ENCODE measurements at places on chromosomes 11 and 22.

DNA sequence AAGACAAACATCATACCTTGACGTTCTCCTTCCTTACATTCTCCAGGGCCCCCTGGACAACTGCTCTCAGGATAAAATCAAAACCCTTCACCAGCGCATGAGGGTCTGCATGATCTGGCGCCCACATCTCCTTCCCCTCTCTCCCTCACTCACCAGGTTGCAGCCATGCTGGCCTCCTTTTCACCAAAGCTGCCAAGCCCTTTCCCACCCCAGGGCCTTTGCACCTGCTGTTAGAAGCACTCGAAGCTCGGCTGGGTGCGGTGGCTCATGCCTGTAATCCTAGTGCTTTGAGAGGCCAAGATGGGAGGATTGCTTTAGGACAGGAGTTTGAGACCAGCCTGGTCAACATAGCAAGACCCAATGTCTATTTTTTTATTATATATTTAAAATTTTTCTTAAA is 56.1 kb upstream of the NUP50 start:
- no peak for DNase-seq

DNA sequence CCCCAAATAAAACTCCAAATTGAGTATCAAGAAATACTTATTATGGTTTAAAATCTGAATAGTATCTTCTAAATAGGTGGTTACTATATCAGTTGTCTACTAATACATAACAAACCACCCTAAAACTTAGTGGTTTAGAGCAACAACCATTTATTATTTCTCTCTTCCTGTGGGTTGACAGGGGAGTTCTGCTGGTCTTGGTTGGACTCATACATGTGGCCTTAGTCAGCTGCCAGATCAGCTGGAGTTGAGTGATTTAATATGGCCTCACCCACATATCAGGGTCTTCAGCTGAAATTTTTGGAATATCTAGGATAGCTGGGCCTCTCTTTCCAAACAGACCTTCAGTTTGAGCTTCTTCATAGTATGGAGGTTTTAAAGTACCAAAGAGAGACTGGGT is 34.5 kb downstream of the C11orf65 start:
- DNase-seq, result no peak

GRCh38 chr11:18743365-18743764 is 17.4 kb upstream of the IGSF22 start:
- no peak for DNase-seq

- DNase-seq, result peak; percentile 52
Measured at GRCh38 chr11:114348200-114349191, 51.8 kb downstream of the C11orf71 start.

DNA sequence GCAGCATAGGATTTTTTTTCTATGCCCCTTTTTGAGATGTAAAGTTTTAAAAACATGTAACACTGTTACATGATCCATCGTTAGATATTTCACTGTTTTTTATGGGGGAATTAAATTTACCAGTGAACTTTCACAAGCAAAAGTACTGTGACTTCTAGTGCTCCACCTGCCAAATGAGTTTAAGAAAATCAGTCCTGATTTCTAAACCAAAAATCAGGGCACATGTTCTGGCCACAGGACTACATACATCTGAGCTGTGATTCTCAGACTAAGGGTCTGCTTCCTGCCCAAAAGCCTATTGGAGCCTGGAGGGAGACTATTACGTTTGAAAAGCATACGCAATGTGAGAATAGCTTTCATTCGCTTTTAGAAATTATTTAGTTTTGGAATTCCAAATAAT is 22.5 kb downstream of the TMPRSS13 start:
- no peak for DNase-seq

GRCh38 chr11:24344222-24344621 is 152.6 kb upstream of the LUZP2 start:
- DNase-seq, result no peak

DNA sequence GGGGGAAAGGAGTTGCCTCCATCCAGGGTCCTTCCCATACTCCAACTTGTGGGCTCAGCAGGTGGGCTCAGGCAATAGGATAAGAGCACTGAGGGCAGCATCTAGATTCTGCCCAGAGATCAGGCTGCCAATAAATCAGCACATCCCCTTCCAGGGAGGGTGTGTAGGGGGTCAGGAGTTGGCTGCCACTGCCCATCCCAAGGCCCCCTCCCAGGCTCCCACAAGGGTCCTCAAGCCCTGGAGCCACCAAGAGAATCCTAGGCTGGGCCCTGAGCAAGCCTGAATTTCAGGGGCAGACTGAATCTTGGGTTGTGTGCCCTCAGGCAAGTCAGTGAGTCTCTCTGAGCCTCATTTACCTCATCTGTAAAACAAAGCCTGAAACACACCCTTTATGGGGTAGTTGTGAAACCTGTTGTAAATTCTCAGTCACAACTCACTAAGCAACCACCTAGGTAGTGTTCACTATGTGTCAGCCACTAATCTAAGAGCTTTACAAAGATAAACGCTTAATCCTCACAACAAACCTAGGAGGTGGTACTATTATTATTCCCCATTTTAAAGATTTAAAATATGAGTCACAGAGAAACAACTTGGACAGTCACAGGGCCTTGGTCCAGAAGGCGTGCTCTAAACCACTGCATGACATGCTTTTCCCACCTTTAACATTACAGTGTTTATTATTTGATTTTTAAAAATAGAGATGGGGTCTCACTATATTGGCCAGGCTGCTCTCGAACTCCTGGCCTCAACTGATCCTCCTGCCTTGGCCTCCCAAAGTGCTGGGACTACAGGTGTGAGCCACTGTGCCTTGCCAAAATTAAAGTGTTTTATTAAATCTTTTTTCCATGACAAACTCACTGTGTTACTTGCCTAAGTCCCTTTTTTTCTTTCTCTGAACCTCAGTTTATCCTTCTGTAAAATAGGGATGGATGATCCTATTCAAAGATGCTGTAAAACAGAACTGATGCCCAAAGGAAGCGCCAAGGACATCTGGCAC is 36.2 kb downstream of the LMO1 start:
- DNase-seq, result no peak

DNA sequence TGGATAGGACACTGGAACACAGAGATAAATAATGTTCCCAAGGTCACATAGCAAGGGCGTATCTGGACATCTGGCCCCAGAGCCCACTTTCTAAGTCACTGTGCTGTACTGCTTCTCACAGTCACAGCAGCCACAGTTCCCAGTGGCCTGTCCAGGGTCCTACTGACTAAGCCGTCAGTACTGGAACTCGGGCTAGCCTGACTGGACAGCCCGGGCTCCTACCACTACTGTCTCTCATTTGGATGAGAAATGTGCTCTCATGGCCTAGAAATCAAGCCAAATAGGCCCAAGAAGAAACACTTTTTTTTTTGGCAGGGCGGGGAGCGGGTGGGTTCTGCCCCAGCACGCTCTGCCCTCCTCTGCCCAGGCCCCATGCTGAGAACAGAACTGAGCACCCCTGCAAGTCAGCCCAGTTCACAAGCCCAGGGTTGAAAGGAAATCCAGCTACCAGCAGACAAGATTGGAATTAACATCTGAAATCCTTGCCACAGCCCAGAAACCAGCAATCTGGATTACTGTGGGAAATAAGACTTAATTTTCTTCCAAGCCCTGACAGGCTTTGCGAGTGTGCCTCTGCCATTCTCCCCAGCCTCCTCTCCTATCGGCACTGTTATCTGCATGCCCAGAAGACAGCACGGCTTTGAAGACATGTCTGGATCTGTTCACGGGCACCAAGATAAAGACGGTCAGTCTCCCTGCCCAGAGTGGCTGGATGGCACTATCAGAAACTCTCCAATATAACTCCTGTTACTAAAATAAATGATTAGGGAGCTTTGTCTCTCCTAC is 182.9 kb upstream of the NCAM1 start:
- DNase-seq, result no peak

DNA sequence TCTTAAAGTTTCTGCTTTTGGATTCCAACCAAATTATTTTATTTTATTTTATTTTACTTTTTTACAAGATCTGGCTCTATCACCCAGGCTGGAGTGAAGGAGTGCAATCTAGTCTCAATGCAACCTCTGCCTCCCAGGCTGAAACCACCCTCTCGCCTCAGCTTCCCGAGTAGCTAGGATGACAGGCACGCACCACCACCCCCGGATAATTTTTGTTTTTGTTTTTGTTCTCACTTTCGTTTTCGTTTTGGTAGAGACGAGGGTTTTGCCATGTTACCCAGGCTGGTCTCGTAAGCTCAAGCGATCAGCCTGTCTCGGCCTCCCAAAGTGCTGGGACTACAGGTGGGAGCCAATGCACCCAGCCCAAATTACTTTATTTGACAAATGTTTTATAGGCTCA is 219.8 kb downstream of the ETS1 start:
- no peak for DNase-seq

GRCh38 chr11:19448651-19449050 is 207.9 kb upstream of the E2F8 start:
- DNase-seq, result no peak

DNA sequence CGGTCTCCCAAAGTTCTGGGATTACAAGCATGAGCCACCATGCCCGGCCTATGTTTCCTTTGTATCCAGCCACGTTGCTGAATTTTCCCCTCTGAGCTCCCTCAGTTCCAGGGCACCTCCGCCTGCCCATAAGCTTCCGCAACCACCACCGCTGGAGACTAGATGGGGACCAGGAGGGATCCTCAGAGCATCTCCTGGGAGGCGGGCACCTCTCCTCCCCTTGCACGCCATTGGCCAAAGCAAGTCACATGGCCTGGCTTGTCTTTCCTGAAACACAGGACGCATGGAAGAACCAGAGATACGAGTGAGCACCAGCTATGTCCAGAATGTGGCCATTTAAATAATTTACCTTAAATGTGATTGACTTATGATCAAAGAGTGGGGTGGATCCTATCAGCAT is 388.3 kb downstream of the BRD1 start:
- DNase-seq, result no peak

DNA sequence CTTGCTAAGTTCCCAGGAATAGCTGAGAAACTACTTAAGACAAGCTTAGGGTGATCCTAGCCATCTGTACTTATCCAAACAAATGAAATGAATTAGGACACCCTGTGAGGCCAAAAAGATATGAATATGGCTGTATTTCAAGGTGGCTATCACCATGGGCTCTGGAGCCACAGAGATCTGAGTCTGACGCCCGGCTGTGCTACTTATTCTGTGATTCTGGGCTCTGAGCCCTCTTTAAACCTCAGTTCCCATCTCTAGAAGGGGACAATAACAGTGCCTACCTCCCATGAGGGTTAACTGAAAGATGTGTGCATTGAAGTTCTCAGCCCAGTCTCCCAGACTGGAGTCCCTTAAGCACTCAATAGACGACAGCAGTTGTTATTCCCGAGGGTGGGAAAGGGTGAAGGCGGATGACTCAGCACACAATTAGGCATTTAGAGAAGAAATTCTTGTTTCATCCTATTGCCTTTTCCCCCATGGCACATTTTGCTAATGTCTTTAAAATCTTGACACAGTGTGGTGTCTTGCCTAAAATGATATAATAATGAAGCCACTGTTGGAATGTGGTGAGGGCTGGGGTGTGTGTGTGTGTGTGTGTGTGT is 132.5 kb downstream of the ADAMTS15 start:
- DNase-seq, result no peak

- DNase-seq, result no peak
Measured at GRCh38 chr11:20030472-20030871, 129.8 kb downstream of the DBX1 start.

- no peak for DNase-seq
Measured at GRCh38 chr11:6925636-6926207, 504 bp upstream of the ZNF215 start.

DNA sequence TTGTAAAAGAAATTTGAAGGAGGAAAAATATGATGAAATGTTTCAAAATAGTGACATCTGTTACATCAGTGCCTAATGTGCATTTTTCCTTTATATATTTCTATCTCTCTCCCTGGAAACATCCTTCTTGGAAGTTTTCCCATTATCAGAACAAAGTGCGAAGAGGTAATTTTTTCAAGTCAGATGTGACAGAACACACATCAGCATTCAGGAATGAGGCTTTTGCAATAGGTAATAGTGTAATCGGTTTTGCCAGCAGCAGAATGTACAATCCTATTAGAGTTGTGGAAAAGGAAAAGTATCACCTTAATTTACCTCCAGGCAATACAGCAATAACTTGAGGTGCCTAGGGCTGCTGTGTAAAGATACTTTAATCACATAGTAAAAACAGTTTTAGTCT is 275.8 kb downstream of the FAT3 start:
- DNase-seq, result no peak

DNA sequence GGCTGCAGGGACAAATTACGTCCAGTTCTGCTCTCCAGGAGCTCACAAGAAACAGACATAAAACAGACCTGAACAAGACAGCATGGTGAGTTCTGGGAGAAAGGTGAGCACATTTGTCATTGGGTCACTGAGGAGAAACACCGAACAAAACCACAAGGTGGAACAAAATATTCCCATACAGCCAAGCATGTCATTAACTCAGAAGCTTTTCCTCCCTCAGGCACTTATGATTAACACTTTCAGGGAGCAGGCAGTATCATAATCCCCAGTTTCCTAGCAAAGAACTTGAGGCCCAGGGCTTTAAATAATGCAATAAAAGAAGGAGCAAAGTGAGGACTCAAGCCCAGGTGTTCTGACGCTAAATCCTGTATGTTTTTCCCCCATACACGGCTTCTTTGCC is 43.0 kb downstream of the P4HA3 start:
- DNase-seq, result no peak

DNA sequence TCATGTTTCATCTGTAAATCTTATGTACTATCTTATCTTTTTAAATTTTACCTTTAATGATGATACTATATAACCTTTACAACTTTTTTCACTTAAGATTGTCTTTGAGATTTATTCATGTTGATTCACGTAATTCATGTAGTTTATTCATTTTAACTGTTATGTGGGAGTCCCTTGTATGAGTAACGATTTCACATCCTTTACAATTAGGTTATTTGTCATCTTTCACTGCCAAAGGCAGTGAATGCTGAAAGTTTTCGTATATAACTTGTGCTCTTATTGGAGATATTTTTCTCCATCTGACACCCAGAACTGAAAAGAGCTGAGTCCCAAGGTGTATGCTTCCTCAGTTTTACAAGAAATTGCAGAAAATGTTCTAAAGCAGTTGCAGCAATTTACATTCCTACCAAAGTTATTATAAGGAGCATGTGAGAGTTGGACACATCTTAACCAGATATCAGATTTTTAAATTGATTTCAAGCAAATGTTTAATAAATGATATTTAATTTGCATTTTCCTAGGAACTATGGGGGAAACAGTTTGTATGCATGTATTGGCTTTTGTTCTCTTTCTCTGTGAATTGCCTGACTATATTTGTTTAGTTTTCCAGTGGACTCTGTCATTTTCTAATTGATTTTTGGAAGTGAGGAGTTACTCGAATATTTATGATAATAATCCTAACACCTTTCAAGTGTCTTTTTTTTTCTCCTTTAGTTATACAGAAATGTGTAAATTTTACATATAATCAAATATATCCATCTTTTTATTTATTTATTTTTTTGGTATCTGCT is 6.4 kb downstream of the ARL14EP start:
- no peak for DNase-seq

DNA sequence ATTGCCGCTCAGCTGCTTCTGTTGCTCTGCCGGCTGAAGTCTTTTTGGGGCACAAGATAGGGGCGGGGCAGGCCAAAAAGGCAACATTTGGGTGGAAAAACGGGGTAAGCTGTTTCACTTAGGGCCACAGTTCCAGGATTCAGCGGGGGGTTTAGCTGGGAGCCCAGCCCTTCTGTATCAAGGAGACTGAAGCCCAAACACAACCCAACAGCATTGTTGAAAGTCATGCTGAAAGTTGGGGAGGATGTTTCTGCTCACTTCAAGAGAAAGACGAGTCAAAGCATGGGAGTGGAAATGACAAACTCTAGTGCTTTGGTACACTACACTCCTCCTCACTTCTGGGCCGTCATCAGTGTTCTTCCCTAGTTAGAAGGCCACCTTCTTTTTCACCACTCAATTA is 56.1 kb upstream of the GNAZ start:
- DNase-seq, result no peak

Data from Kasumi-1 (cell line).